ENCODE measurements at places on chromosomes 6 and 20. TPM values are rescaled to one million over a fixed set of nuclear protein-coding genes. Genes with fewer than 3 reads are reported as not detected.

The HDAC2 gene
- 88.9 TPM for total RNA-seq

The GNMT gene
- total RNA-seq: 0.27 TPM

The E2F1 gene
- 31.7 TPM for total RNA-seq

The IMPG1 gene
- total RNA-seq: not detected

The BTBD3 gene
- total RNA-seq: 12.2 TPM

The POLR1C gene
- 51.0 TPM for total RNA-seq

The OVOL2 gene
- total RNA-seq: 0.27 TPM

The EYA2 gene
- total RNA-seq: 2.6 TPM

The SIRPD gene
- total RNA-seq: not detected

The AIF1 gene
- not detected for total RNA-seq

The PAK5 gene
- not detected for total RNA-seq

The RAD21L1 gene
- total RNA-seq: not detected

The RFX6 gene
- not detected for total RNA-seq

The PRICKLE4 gene
- total RNA-seq: 0.76 TPM

The KCNG1 gene
- total RNA-seq: 26.2 TPM

The C6orf52 gene
- 2.6 TPM for total RNA-seq

The C6orf15 gene
- not detected for total RNA-seq

The PIGU gene
- total RNA-seq: 25.1 TPM

The LPA gene
- total RNA-seq: 0.05 TPM

The SLC13A3 gene
- total RNA-seq: not detected

The FRK gene
- 1.3 TPM for total RNA-seq

The TMEM217 gene
- 0.76 TPM for total RNA-seq

The LY6G6D gene
- not detected for total RNA-seq

The TBX18 gene
- 15.8 TPM for total RNA-seq

The ALDH8A1 gene
- total RNA-seq: 0.29 TPM

The SEC63 gene
- total RNA-seq: 28.0 TPM

The SLC17A2 gene
- total RNA-seq: not detected

The SRMS gene
- total RNA-seq: 0.18 TPM

The MEI4 gene
- total RNA-seq: not detected

The TNXB gene
- total RNA-seq: 0.57 TPM

The PPIL6 gene
- 0.94 TPM for total RNA-seq

The DEFB132 gene
- not detected for total RNA-seq

The EEF1E1 gene
- 50.6 TPM for total RNA-seq

The AVP gene
- total RNA-seq: not detected

Data from A549 treated with ZK216348 at 1 μM for 4 hours (cell line).